Activated T-helper 1 cell treated with anti-CD3 and anti-CD28 coated beads, Interleukin-12 subunit alpha, Interleukin-12 subunit beta, Interleukin-2, Interleukin-4 antibody, amounts not matched to agents 30 ng/mL and 10 ng/mL and 1 ng/mL, durations not matched to agents 14 hours and 24 hours and 36 hours (primary cell): ENCODE measurements at places on chromosomes 2 and 18. TPM values are rescaled to one million over a fixed set of nuclear protein-coding genes. Genes with fewer than 3 reads are reported as not detected.
A peak's percentile ranks its signal among the peaks of the same experiment; 100 is the strongest.

CRYGD gene
- total RNA-seq, result not detected in 2 replicates

CYP26B1 gene
- total RNA-seq, result not detected in 2 replicates

AQP12A gene
- not detected in 2 replicates for total RNA-seq

DSC3 gene
- not detected in 2 replicates for total RNA-seq

GRCh38 chr2:203683932-203684556 is 22.4 kb upstream of the CD28 start:
- DNase-seq, result peak; percentile 19

DNA sequence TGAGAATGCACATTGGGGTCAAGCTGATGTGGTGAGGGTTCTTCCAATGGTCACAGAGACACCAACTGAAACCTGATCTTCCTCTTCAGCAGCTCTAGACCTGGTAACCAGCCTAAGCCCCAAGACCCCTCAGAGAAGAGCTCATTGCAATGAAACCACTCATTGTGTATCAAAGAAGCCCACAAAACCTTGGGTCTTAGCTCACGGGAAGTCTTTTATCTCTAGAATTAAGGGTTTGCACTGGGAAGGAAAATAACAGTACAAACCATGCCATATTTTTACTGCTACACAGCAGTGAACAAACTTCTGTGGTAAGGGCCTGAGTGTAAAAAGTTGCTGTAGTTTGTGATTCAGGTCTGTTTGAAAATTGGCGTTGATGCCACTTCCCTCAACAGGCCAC is 8.6 kb upstream of the UBXN4 start:
- no peak for DNase-seq

GRCh38 chr2:206799083-206799482 is 33.7 kb downstream of the FASTKD2 start:
- DNase-seq, result no peak

GRCh38 chr18:60404486-60405085 is 32.0 kb upstream of the MC4R start:
- no peak for DNase-seq

DNA sequence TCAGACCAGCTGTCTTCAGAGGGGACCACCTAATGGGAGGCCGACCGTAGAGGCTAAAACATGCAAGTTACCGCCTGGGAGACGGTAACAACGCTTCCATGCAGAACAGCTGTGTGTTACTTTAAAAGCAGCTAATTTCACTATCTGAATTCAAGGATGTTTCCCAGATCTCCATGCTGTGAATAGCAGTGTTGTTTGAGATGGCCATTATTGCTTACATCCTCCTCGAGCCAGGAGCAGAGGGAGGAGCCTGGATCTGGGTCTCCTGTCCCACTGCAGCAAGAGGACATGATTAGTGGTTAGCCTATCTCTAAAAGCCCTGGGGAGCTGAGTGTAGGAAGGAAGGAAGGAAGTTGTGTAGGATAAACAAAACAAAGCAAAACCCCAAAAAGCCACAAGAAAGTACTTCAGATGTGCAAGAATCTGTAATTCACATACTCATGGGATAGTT is 50.9 kb downstream of the ACTR2 start:
- DNase-seq, result no peak

GRCh38 chr2:174486563-174487107 is at the start of gene GPR155:
Gene GPR155 (minus strand): TSS chr2:174487029. CDS start chr2:174481956, 5,073 bp downstream.
- peak; percentile 46 for DNase-seq

- no peak for DNase-seq
Observed at GRCh38 chr2:9187620-9188214, 18.9 kb upstream of the ASAP2 start.

- DNase-seq, result no peak
Observed at GRCh38 chr2:157262248-157262647, 4.7 kb downstream of the GALNT5 start.

GRCh38 chr2:26020231-26020640 is 13.6 kb upstream of the RAB10 start:
- no peak for DNase-seq

DNA sequence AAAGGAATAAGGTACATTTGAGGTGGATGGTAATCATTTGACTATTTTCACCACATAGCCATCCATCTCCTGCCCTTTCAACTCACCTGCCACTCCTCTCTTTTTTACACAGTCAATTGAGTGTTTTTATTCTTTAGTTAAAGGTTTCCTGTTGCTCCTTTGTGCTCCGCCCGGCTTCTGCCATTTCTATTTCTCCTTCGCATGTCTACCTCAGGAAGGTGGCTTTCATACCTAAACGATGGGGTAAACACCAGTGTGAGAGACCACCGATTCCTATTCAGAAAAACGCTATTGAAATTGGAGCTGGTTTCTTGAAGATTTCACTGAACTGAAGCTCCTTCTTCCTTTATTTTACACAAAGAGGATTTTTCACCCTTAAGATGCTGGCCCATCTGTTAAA is 1628.0 kb upstream of the PIK3C3 start:
- no peak for DNase-seq

GRCh38 chr2:220353897-220354296 is 726.5 kb downstream of the SLC4A3 start:
- no peak for DNase-seq

GRCh38 chr18:68972176-68972575 is 174.3 kb downstream of the CCDC102B start:
- no peak for DNase-seq

- DNase-seq, result no peak
Observed at GRCh38 chr2:198656869-198657268, 800.9 kb downstream of the SATB2 start.

DNA sequence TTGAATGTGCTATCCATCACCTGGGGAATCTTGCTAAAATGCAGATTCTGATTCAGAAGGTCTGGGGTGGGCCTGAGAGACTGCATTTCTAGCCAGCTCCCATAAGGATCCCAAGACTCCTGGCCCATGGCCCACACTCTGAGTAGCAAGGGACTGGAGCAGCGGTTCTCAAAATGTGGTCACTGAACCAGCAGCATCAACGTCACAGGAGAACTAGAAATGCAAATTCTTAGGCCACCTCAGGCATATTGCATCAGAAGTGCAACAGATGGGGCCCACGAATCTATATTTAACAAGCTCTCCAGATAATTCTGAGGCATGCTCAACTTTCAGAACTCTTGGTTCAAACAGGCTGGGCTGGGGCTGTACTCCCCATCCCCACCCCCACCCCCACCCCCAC is 74.6 kb downstream of the DHRS9 start:
- DNase-seq, result no peak

DNA sequence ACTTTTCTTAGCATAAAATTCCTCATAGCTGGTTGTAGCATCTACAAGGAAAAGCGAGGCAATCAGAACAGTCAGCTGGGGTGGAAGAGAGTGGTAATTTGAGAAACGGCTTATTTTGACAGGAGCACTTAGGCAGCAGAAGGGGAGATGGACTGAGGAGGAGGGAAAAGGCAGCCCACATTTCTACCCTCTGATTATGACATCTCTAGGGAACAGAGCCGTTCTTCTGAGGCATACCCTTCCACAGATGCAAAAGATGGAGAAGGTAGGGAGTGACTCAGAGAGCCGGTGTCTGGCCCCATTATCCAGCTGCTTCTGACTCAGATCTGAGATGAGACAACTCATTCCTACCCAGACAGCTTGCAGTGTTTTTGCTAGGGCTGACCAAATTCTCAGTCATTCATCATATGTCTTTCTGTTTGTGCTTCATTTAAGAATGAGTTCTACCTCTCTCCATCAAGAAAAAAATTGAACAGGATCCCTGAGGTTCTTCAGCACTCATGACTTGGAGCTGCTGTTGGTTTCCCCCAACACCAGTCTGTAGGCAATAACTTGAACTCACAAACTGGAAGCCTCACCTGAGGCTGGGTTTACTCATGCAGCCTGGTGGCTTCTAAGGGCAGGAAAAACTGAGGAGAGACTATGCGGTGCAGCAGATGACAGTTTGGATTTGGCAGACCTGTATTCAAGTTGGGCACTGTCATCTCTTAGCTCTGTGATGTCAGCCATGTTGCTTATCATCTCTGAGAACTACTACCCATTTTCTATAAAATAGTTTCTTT is 15.9 kb upstream of the SEC11C start:
- DNase-seq, result no peak

- DNase-seq, result no peak
Observed at GRCh38 chr2:25981596-25982272, 563 bp downstream of the KIF3C start.

DNA sequence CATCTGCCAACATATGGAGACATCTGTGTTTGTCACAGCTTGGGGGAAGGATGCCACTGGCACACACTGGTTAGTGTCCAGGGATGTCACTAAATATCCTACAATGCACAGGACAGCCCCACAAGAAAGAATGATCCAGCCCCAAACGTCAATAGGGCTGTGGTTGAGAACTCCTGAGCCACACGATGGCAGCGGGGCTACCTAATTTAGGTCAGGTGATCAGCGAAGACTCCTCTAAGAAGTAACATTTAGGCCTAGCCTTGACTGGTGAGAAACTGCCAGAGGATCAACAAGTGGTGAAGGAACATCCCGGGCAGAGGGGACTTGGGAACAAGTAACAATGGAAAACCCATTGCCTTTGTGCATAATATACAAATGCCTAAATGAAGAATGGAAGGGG is 5.0 kb upstream of the TGIF1 start:
- DNase-seq, result no peak
